ENCODE measurements at places on chromosomes 3 and 15.
A peak's percentile ranks its signal among the peaks of the same experiment; 100 is the strongest.

DNA sequence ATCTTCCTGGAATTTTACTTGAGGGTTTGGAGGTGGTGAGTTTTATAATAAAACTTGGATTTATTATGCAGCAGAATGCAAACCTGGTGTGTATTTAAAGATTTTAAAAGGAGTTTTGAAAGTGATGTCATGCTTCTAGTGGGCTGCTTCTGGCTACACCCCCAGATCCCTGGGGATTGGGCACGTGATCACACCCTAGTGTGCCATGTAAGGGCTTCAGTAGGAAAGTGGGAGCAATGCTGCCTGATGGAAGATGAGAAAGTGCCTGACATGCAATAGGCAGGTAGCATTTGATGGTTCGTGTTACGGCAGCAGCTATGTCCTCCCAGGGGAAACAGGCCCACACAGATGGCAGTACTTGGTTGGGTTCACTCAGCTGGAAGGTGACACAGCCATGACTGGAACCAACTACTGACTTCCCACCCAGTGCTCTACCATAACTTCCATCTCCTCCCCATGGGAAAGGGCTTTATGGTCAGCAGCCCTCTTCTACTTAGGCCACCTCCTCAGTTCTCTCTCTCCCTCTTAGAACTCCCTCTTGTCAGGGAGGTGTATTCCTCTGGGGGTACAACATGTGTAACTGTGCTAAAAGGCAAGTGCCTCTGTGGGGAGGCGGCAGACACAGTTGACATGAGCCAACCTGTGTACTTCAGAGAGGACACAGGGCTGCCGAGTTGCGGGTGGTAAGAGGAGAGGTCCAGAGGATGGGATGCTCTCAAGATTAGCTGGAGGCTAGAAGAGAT is 5.6 kb downstream of the ITPKA start:
- peak; percentile 23 for DNase-seq

DNA sequence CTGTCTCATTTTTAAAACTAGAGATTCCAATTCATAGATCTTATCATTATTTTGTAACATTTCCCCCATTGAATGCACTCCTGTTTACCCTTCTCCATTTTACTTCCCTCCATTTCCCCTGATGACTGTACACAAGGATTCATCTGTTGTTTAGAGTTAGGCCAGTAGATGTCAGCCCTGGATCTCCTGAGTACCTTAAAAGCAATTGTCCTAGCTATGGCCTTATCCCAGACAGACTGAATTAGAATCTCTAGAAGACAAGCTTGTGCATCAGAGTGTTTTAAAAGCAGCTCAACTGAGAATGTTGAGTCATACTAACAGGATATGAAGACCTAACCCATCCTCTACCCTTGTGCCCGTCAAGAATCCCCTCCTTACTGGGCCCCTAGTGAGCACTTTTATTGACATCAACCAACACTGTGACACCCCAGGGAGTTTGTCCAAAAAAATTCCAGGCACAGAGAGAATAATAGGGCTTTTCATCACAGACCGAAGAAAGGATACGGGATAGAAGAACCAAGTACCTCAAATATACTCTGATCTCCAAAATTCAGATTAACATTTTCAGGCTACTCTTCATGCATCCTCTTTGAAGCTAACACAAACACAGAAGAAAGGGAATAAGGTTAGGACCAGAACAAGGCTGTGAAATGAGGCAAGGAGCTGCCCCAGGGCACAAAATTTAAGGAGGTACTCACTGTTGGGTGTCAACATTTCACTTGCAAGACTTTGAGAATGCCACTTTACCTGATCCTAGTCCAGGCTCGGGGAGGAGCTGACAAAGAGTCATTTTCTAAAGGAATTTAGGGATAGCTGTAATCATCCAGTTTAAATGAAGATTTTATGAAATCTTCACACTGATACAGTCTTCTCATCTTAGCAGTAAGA is 17.1 kb downstream of the ZBED2 start:
- DNase-seq = peak; percentile 38

DNA sequence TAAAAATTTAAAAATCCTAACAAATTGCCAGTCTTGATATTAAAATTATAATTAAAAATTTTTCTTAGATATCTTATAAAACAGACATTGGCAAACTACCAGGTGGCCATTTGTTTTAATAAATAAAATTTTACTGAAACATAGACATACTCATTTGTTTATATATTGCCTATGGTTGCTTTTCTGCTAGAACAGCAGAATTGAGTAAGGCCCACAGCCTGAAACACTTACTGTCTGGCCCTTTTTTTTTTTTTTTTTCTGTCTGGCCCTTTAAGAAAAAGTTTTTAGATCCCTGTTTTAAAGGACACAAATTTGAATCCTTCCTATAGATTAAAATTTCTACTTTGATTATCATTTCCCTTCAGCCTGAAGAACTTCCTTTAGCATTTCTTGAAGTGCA is 60.5 kb upstream of the CTDSPL2 start:
- DNase-seq = no peak

- no peak for DNase-seq
Observed at GRCh38 chr3:150725548-150725947, 21.8 kb upstream of the ERICH6 start.

- no peak for DNase-seq
Observed at GRCh38 chr3:170746175-170746942, 123.6 kb downstream of the RPL22L1 start.

- DNase-seq = no peak
Observed at GRCh38 chr3:130783629-130784028, 37.0 kb upstream of the PIK3R4 start.

DNA sequence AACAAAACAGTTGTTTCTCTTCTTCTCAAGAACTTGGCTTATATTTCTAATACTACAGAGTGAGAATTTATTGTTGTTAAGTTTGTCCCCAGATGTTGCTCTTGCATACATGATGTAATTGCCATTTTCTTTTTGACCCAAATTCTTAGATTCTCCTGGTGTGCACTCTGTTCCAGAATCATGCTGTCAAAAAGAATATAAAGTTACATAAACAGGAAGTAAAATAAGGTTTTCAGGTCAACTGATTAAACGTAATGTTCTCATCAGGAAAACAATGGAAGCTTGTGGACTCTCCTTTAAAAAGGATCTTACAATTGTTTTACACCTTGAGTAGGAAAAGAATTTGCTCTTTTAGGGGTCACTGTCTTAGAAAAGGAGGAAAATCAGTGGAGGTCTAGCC is 121.8 kb downstream of the ADAM10 start:
- no peak for DNase-seq

- DNase-seq = no peak
Observed at GRCh38 chr3:115551016-115551415, 72.3 kb upstream of the GAP43 start.

- no peak for DNase-seq
Observed at GRCh38 chr15:73854265-73854664, 19.1 kb upstream of the TBC1D21 start.

DNA sequence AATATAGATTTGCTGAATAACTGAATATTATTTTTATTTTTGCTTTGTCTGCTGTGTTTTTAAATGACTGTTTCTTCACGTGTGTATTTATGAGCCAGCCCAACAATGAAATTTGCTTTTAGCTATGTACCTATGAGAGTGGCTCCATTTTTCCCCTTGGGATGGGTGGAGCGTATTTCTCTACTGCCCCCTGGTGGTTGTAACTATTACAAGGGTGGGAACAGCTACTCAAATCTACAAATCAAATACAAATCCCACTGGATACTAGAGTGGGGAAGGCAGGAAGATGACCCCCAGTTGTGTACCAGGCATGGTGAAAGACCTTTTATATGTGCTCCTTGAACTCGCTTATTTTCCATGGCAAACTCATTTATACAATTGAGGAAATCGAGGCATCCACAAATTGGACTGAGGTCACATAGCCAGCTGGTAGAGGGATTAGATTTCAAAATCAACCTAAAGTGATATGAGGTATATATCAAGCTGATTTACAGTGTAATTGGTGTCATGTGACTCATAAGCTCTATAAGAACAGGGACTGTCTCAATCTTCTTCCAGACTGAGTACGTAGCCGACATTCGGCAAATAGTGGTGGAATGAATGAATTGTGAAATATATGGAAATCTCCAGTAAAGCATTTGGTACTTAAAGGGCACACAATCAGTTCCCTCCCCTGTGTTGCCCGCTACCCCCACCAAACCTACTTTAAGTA is 69.5 kb upstream of the VEPH1 start:
- peak; percentile 68 for DNase-seq

DNA sequence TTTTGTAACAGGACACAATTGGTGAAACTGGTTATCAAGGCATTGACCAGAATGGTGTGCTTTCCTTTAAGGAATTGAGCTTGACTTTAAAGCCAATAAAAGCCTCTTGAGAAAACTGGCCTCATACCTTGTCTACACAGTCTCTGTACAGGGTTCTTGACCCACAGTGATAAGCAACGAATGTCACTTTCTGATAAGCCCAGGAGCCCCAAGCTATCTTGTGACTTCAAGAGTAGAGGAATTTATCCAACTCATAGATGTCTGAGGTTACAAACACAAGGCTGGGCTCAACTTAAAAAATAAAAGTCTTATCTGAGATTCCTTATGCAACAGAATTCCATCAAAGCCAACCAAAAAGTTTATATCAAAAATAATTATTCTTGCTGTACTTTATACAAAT is 212.1 kb downstream of the GBE1 start:
- DNase-seq = no peak

DNA sequence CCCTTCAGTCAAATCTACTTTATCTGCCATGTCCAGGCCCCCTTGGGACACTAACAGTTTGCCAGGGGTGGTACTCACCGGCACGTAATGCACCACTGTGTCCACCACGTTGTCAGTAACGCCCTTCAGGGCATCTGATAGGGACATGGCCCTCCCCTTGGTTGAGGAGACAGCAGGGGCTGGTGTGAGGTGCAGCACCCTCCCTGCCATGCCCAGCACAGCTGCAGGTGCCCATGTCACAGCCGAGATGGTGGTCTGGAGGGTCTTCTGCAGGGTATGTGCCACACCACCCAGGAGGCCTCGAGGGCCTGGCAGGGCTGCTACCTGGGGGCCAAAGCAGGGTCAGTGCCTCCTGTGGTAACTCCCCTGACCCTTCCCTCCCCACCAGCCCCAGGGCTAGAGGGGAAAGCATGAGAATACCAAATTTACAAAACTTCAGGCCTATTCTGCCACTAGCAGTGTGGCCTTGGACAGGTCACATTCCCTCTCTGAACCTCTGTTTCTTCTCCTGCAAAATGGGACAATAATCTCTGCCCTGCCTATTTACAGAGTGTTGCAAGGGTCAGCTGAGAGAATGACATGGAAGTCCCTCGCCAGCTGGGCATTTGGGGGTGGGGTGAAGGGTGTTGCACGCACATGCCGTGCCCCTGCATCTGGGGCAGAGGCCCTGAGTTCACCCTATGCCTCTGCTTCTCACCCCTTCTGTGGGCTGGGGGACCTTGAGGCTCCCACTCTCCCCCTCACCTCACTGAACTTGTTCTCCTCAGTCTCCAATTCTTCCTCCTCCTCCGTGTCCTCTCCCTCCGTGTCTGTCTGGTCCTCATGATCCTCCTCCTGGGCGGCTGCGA is 11.8 kb upstream of the KIF7 start:
- DNase-seq = no peak

GRCh38 chr3:159953325-159954085 is 35.1 kb upstream of the IL12A start:
- no peak for DNase-seq
